Globus pallidus (tissue), 1 donor: ENCODE measurements at places on chromosomes 12 and 14.

- no peak for DNase-seq
Observed at GRCh38 chr12:97336900-97337751, 125.5 kb upstream of the RMST start.

DNA sequence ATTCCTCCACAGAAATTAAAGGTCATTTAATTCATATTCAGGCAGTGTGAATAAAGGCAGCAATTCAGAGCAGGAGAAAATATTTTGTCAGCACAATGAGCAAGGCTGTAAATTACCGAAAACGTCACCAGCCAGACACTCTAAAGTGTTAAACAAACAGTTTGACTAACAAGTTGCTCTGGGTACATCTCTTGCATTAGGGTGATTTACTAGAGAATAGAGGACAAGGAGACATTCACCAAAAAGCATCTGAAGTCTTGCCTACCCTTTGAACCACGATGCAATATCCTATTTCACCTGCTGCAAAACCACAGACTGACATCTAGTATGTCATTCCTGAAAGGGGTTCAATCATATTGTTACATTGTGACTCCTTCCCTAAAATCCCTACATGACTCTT, 27.1 kb upstream of the GPHB5 start:
- no peak for DNase-seq

GRCh38 chr12:41202051-41202450, 13.9 kb downstream of the PDZRN4 start:
- no peak for DNase-seq

GRCh38 chr12:68508576-68508975, 102.1 kb upstream of the RAP1B start:
- no peak for DNase-seq

DNA sequence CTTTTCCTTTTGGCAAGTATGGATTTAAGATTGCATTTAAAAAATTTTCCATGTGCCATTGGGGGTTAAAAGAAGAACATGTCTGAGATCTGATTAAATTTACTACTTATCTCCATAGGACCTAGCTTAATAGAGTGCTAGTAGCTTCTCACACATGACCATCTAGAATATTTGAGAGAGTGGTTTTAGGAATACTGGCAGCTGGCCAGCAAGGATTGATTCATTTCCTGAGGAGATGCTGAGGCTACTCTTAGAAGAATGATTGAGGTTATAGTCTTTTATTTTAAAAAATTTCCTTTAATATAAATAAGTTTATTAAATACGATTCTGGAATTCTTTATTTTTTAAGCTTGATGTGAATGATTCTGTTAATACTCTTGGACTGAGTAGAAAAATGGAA, 56.2 kb downstream of the MIPOL1 start:
- no peak for DNase-seq

GRCh38 chr14:62206456-62206855, 444.2 kb downstream of the SNAPC1 start:
- DNase-seq = no peak

GRCh38 chr14:69083181-69083580, 69.7 kb downstream of the DCAF5 start:
- no peak for DNase-seq

GRCh38 chr12:124790650-124791400, 72.8 kb downstream of the SCARB1 start:
- DNase-seq = no peak
